ENCODE measurements at places on chromosomes 16 and 17. TPM values are rescaled to one million over a fixed set of nuclear protein-coding genes. Genes with fewer than 3 reads are reported as not detected.
A peak's percentile ranks its signal among the peaks of the same experiment; 100 is the strongest.

GRCh38 chr17:50169881-50170459 is 4.2 kb downstream of the SGCA start:
- DNase-seq = peak; percentile 53

GRCh38 chr17:76867578-76868175 is 527 bp upstream of the MGAT5B start:
- DNase-seq = peak; percentile 58

DNA sequence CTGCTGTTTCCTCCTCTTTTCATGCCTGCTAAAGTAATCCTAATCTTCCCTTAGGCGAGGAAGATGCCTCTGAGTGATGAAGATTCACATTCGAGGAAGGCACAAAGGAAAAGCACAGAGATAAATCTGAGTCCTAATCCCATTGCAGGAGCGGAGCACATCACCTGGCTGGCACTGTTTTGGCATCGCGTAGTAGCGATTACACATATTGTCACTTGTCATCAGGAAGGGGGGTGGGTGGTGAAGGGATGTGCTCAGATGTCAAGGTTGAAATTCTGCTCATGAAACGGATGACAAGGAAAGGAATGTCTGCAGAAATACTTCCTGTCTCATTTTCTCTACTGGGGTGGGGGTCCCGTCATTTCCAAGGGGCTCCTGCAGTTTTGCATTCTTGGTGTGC is 363.1 kb upstream of the EEF2KMT start:
- DNase-seq = no peak

GRCh38 chr16:19830902-19831560 is 53.6 kb downstream of the GPRC5B start:
- DNase-seq = peak; percentile 79

- DNase-seq = no peak
These were observed 25.2 kb upstream of the SLC5A11 start for GRCh38 chr16:24820522-24820921.

DNA sequence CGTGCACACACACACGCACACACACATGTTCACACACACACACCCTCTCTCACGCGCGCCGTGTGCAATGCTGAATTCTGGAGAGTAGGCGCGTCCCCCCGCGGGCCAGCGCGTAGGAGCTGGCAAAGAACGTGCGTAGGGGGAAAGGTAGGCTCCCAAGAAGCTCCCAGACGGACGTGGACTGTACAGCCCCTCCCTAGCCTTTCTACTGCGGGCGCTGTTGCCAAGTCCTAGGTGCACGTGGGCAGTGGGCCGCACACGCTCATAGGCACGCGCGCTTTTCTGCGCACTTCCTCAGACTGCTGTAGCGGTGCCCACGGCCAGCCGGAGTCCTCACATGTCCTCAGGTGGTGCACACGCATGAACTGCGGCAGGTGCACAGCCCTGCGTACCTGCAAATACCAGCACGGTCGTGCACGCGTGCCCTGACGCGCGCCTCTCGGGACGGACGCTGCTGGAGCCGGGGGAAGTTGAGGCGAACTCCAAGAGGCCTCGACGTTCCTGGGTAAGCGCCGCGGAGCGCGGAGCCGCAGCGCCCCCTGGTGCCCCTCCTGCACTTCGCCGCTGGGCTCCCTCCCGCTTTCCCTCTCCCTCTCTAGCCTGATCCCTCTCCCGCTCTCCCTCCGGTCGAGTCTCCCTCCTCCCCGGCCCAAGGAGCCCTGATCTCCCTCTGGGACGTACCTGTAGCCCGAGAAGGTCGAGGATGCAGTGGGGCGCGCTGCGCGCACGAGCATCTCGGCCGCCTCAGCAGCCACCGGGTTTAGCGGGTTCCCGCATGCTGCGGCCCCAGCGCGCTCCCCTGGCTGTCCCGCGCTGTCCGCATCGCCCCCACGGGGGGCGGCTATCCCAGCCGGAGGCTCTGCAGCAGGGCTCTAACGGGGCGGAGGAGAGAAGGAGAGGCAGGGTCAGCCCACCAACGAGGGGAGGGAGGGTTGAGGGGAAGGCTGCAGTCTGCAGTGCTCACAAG is 749 bp downstream of the GRIN2A start:
- peak; percentile 91 for DNase-seq

Gene RAB37
- 1.7 TPM for polyA plus RNA-seq

Gene EVI2B
- polyA plus RNA-seq = 2.0 TPM

Data from kidney (tissue), 22 donors.